ENCODE measurements at places on chromosomes 11 and 22.
A peak's percentile ranks its signal among the peaks of the same experiment; 100 is the strongest.

- DNase-seq = no peak
These were observed 36.3 kb downstream of the BCR start for GRCh38 chr22:23216461-23217170.

- no peak for DNase-seq
These were observed 1.2 kb upstream of the TSKU start for GRCh38 chr11:76781807-76782530.

DNA sequence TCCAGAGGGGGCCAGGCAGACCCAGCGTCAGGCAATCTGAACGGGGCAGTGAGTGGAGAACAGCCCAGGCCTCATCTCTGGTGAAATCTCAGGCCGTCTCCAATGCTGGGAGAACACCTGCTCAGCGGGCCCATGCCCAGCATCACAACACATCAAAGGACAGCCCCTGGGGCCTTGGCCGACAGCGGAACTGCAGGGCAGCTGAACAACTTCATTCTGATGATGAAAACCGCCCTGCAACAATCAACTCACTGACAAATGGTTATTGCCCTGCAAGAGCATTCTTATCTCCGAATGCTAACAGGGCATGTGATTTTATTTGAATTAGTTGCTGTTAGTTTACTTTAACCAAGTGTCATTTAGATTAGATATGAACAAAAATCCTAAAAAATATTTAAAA is 14.6 kb downstream of the CELSR1 start:
- DNase-seq = no peak

DNA sequence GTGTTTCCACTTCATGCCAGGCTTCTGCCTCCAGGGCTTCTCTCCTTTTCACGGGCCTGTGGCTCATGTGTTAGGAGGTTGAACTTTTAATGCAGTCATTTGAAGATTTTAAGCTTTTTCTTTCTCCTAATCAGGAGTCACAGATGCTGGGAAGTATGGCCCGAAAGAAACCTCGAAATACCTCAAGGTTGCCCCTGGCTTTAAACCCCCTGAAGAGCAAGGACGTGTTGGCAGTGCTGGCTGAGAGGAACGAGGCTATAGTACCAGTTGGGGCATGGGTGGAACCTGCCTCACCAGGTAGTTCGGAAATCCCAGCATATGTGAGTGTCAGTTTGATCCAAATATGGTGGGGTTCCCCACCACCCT is 571 bp downstream of the CCDC15 start:
- no peak for DNase-seq

- DNase-seq = no peak
These were observed 1.3 kb downstream of the LRP5 start for GRCh38 chr11:68313574-68314202.

- DNase-seq = peak; percentile 95
These were observed at the start of gene ZNF143 for GRCh38 chr11:9460322-9461062. Gene ZNF143, plus strand, starts transcription at chr11:9461012. Its CDS starts 10,297 bp downstream, at chr11:9471309.

- DNase-seq = no peak
These were observed 22.7 kb downstream of the EIF3F start for GRCh38 chr11:8009856-8010255.

DNA sequence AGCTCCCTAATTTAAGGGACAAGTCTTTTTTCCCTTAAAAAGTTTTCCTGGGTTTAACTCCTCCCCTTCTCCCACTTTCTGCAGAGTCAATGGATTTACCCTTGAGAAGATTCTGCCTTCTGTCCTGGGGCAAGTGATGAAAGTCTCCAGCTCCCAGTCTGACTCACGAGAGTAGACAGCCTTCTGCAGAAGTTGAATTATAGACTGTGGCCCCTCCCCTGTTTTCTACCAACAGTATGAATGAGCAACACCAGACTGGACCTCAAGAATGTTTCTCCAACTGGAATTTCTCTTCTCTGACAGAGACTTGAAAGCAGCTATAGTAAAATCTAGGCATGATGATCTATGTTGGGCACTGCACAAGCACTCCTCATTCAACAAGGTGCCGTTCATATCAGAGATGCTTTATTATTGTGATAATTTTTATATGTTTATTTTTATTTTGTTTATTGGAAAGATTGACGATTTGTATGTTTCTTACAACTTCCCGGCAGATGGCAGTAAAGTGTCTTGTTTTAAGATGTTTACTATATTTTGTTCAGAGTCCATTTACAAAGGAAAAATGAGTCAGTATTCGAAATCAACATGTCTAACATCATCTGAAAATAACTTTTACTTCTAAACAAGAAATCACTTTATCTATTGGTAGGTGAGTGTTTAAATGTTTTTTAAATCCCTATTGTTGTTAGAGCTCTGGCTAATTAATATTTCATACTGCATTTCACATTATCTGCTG is 56.6 kb downstream of the LMO2 start:
- no peak for DNase-seq

Measured in GM13977 (cell line).